NCI-H82 (cell line): ENCODE measurements at places on chromosomes 13 and 19.

DNA sequence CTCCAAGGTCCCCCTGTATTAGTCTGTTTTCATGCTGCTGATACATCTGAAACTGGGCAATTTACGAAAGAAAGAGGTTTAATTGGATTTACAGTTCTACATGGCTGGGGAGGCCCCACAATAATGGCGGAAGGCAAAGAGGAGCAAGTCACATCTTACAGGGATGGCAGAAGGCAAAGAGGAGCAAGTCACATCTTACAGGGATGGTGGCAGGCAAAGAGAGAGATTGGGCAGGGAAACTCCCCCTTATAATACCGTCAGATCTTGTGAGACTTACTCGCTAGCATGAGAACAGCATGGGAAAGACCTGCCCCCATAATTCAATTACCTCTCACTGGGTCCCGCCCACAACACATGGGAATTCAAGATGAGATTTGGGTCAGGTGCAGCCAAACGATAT is 50.0 kb upstream of the FARP1 start:
- DNase-seq: no peak

- DNase-seq: peak; percentile 41
Measured at GRCh38 chr19:16506961-16507360, 10.8 kb downstream of the C19orf44 start.

DNA sequence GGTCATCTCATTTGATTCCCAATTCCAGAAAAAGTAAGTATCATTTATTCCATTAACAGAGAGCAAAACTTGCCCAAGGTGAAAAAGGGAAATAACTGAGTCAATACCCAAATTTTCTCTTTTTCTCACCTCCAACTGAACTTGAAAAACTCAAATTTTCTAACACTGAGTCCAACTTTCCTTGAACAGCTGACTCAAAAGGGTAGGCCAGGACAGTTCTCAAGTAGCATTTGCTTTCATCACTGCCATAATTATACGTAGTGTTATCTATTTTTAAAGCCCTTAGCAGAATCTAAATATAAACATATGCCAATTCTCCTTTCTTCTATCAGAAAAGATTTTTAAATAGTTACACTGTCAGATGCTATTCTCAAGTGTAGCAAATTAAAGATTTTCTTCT is 3.5 kb downstream of the N4BP2L2 start:
- no peak for DNase-seq

GRCh38 chr13:106738186-106738678 is 170.3 kb upstream of the ARGLU1 start:
- DNase-seq: peak; percentile 70

DNA sequence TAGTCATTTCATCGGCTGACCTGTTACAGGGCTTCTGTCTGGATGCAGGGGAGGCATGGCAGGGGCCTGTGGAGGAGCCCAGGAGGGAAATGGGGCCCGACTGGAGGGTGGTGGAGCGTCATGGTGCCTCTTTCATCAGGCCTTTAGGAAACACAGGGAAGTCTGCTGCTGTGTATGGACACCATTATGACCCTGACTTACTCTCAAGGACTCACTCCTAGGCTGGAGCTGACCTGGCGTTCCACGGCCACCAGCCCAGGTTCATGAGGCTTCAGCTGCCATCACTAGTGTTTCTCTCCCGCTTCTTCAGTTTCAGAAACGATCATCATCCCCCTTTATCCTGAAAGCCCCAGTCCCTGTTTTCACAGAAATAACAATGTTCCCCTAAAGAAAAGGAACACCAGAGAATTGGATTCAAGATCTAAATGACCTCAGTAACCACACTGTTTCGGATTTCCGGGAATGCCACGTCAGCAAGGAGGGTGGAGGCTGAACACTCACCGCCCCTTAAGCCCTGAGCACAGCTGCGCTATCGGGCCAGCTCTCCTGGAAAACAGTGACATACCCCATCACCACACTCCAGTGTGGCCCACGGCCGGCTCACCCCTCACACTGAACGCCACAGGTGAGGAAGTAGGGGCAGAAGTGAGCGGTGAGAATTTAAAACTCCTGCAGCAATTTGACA is 67.6 kb downstream of the SOX1 start:
- DNase-seq: no peak
